ENCODE measurements at places on chromosomes 13 and 19. TPM values are rescaled to one million over a fixed set of nuclear protein-coding genes. Genes with fewer than 3 reads are reported as not detected.

The CAPN12 gene
- polyA plus RNA-seq = 0.45 TPM

The MAP4K1 gene
- polyA plus RNA-seq = 0.12 TPM

The DPY19L3 gene
- polyA plus RNA-seq = 36.1 TPM

The DIAPH3 gene
- polyA plus RNA-seq = 9.4 TPM

The FBXO27 gene
- 4.9 TPM for polyA plus RNA-seq
